ENCODE measurements at places on chromosomes 1 and 21.

DNA sequence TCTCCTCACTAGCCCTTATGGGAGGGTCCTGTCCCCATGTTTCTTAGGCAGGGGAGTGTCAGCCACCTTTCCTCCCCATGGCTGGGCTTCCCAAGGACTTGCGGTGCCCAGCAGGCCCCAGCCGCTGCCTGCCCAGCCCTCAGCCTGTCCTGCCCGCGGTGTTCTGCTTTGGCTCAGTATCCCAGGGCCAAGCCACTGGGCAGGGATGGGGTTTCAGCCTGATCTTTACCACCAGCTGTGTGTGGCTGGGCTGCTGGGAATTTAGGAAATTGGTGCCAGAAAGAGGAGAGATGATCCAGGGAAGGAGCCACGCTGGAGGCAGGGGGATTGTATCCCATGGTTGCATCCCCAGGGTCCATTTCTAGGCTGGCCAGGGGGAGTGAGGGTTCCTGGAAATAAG is 6.9 kb upstream of the IGFN1 start:
- DNase-seq: no peak

- DNase-seq: no peak
Measured at GRCh38 chr21:35258521-35258920, 209.4 kb upstream of the RUNX1 start.

GRCh38 chr1:27060891-27061290 is 48.2 kb upstream of the TENT5B start:
- DNase-seq: no peak

GRCh38 chr1:50077273-50077672 is 31.4 kb upstream of the ELAVL4 start:
- DNase-seq: no peak

- DNase-seq: no peak
Measured at GRCh38 chr1:26387447-26387846, 14.9 kb upstream of the ZNF683 start.

DNA sequence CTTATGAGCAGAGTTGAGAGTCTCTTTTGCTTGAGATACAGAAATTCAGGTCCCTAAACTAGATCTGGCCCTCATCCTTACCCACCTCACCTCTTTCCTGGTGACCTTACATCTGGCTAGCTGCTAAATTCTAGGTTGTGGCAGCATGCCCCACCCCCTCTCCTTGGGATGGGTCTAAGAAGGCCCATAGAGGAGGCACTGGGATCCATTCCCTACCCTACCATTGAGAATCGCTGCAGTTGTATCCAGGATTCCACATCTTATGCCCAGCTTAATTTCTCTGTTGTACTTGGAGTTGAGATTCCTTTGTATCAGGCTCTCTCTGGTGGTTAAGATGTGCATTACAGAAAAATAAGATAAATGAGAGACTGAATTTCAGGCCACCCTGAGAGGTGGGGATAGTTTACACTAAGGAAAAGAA is 9.5 kb upstream of the TMEM39B start:
- no peak for DNase-seq

GRCh38 chr21:36976882-36977651 is 10.6 kb upstream of the HLCS start:
- DNase-seq: no peak

DNA sequence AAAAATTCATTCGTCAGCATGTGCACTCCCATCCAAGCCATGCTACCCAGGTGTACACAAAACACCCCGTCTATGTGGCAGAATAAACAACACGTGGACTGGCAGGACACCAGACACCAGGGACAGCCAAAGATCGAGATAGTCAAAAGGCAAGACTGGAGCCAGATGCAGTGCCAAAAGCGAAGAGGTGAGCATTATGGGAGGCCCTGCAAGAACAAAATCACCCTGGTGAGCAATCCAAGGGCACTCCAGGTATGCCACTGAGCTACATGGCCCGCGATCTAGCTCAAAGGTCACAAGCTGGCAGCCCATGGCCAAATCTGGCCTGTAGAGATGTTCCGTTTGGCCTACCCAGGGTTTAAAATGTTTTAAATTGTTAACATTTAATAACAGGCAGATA is 33.7 kb downstream of the PLPP3 start:
- no peak for DNase-seq

- no peak for DNase-seq
Measured at GRCh38 chr1:183912265-183912886, 107.5 kb downstream of the RGL1 start.

- no peak for DNase-seq
Measured at GRCh38 chr1:154422521-154422920, 17.4 kb downstream of the IL6R start.

DNA sequence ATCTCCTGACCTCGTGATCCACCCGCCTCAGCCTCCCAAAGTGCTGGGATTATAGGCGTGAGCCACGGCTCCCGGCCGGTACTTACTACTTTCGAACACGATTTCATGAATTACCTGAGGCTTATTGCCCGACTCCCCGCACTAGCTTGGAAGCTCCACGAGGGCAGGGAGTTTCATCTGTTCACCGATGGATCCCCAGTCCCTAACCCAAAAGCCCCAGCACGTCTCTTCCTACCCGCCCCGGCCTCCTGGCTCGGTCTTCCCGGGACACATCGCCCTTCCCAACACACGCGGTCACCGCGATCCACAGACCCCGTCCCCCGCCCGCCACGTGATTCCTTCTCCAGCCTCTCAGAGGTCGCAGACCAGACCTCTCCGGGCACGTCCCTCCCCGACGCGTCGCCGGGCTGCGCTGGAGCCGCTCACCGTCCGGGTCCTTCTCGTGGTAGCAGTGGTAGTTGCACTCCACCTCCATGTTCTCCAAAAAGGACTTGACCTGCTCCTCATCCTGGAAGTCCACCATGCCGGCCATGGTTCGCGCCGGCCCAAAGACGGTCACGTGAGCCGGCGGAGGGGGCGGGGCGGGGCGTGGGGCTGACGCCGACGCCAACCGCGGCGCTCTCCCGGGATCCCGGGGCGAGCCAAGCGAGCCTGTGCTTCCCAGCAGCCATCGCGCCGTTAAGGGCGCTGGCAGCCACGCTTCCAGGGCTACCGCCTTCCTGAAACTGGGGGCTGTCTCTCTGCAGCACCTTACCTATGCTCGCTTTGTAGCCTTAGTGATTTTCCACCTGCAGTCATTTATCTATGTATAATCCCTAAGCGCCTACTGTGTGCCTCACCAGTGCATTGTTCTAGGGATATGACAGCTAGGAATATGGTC is at the start of gene COA7:
Gene COA7 (minus strand): TSS at position 553 of the 880 bp plus-strand sequence. CDS start 21 bp downstream, at position 532.
- DNase-seq: peak; percentile 61

GRCh38 chr1:246483569-246483933 is 23.5 kb downstream of the SMYD3 start:
- no peak for DNase-seq

GRCh38 chr1:109622895-109623294 is 3.3 kb downstream of the AMPD2 start:
- DNase-seq: no peak
